ENCODE measurements at places on chromosomes 5 and 9. TPM values are rescaled to one million over a fixed set of nuclear protein-coding genes. Genes with fewer than 3 reads are reported as not detected.

GABRB2 gene
- not detected for total RNA-seq

OBP2B gene
- total RNA-seq: not detected

IL3 gene
- total RNA-seq: not detected

PDE6A gene
- 0.24 TPM for total RNA-seq

ICE1 gene
- 17.7 TPM for total RNA-seq

ARID3C gene
- 0.21 TPM for total RNA-seq

GADD45G gene
- 0.21 TPM for total RNA-seq

IRX2 gene
- 1.7 TPM for total RNA-seq

ADGRD2 gene
- total RNA-seq: not detected

CD274 gene
- total RNA-seq: 2.1 TPM

NAIF1 gene
- 6.9 TPM for total RNA-seq

TRIM36 gene
- total RNA-seq: 1.8 TPM

HTR4 gene
- not detected for total RNA-seq

ABLIM3 gene
- 19.6 TPM for total RNA-seq

CARTPT gene
- not detected for total RNA-seq

CD74 gene
- total RNA-seq: 0.15 TPM

SHLD3 gene
- 2.3 TPM for total RNA-seq

OLFM1 gene
- 9.9 TPM for total RNA-seq

DMGDH gene
- not detected for total RNA-seq

EMB gene
- 5.8 TPM for total RNA-seq

QSOX2 gene
- total RNA-seq: 25.4 TPM

ADRA1B gene
- 20.4 TPM for total RNA-seq

LVRN gene
- total RNA-seq: not detected

CORO2A gene
- 1.5 TPM for total RNA-seq

NSMF gene
- total RNA-seq: 41.9 TPM

FAM163B gene
- total RNA-seq: not detected

DIAPH1 gene
- total RNA-seq: 96.0 TPM

BTNL8 gene
- not detected for total RNA-seq

NXNL2 gene
- 0.99 TPM for total RNA-seq

GNA14 gene
- not detected for total RNA-seq

S1PR3 gene
- 96.4 TPM for total RNA-seq

TAF1L gene
- not detected for total RNA-seq

MACIR gene
- total RNA-seq: 16.6 TPM

ACOT12 gene
- total RNA-seq: not detected

ANKRD18B gene
- total RNA-seq: 4.8 TPM

OTULINL gene
- 24.0 TPM for total RNA-seq

PTPA gene
- 120 TPM for total RNA-seq

S100Z gene
- not detected for total RNA-seq

FOXD4 gene
- 0.23 TPM for total RNA-seq

IL13 gene
- not detected for total RNA-seq

RC3H2 gene
- 21.3 TPM for total RNA-seq

SECISBP2 gene
- total RNA-seq: 19.4 TPM

AK8 gene
- total RNA-seq: 1.3 TPM

ZNF483 gene
- 0.39 TPM for total RNA-seq

AFAP1L1 gene
- total RNA-seq: 12.0 TPM

LMNB1 gene
- total RNA-seq: 84.0 TPM

KIAA0825 gene
- total RNA-seq: 0.48 TPM

ALDOB gene
- total RNA-seq: not detected

F2RL1 gene
- 262 TPM for total RNA-seq

CNTNAP3B gene
- 15.8 TPM for total RNA-seq

CCL21 gene
- not detected for total RNA-seq

PPP2R2B gene
- total RNA-seq: 0.08 TPM

OR2V2 gene
- not detected for total RNA-seq

OCLN gene
- 14.8 TPM for total RNA-seq

BRINP1 gene
- total RNA-seq: 0.17 TPM

PHF19 gene
- total RNA-seq: 121 TPM

DOK3 gene
- total RNA-seq: 2.7 TPM

CMYA5 gene
- 0.14 TPM for total RNA-seq

ENG gene
- total RNA-seq: 0.15 TPM

Measured in A549 treated with Hydrocortisone at 1 μM for 4 hours (cell line).